T-helper 1 cell (primary cell): ENCODE measurements at places on chromosomes 16 and 17.
A peak's percentile ranks its signal among the peaks of the same experiment; 100 is the strongest.

DNA sequence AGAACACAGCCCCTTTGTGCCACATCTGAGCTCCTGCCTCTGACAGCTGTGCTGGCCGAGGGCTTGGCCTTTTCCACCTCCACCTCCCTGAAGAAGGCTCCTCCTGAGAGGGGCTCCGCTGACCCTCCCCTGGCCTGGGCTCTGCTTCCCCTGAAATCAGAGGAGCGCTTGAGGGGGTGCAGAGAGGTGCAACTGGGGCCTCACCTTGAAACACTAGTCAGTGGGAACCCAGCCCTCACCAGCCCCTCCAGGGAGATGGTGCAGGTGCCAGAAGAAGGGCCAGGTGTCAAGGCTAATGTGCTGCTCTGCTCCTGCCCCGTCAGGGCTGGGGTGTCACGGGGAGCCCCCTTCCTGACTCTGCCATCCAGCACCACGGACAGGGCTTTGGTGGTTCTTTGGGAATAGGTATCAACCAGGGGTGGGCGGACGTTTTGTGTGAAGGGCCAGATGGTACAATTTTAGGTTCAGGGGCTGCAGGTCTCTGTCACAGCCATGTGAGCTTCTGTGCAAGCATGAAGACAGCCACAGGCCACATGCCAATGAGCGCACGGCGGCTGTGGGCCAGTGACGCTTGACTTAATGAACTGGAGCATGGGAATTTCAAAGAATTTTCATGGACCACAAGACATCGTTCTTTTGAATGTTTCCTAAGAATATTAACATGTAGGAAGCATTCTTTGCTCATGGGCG, 2.1 kb upstream of the ZG16B start:
- no peak for DNase-seq

DNA sequence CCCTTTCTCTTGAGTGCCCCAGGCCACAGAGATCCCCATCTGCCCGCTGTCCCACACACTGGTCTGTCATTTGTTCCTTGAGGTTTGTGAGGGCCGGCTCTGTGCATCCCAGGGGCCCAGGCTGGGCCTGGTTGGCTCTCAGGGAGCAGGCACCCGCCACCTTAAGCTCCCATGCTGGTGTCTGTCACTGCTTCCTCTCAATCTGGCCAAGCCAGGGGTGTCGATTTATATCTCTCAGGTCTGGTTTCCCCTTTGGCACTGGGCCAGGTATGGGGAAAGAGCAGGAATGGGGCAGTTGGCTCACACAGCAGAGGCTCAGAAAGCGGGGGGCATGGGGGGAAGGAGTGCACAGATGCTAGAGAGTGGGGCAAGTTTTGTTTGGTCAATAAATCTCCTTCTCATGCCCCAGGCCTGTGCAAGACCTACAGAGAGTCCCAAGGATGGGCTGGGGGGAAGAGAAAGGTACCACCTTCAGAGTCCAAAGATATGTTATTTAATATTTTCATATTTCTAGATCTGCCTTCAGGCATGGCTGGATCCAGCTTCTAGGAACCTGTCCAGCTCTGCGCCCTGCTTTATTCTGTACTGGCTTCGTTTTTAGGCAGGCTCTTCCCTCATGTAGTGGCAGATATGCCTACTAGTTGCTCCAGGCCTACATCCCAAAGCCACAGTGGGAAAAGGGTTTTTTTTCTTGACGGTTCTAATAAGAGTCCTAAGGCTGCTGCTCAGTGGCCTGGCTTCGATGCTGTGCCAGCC, 34.3 kb downstream of the IL4R start:
- DNase-seq: no peak

GRCh38 chr17:4310354-4311060, 46.7 kb upstream of the ANKFY1 start:
- no peak for DNase-seq

DNA sequence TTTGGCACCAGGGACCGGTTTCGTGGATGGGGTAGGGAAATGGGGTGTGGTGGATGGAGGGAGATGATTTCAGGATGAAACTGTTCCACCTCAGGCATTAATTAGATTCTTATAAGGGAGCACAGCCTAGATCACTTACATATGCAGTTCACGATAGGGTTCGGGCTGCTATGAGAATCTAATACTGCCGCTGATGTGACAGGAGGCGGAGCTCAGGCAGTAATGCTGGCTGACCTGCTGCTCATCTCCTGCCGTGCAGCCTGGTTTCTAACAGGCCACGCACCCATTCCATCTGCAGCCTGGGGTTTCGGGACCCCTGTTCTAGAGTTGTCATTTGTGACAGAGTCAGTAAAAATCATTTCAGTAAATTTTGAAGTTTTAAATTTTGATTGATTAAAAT, 99.7 kb downstream of the CHD9 start:
- no peak for DNase-seq

DNA sequence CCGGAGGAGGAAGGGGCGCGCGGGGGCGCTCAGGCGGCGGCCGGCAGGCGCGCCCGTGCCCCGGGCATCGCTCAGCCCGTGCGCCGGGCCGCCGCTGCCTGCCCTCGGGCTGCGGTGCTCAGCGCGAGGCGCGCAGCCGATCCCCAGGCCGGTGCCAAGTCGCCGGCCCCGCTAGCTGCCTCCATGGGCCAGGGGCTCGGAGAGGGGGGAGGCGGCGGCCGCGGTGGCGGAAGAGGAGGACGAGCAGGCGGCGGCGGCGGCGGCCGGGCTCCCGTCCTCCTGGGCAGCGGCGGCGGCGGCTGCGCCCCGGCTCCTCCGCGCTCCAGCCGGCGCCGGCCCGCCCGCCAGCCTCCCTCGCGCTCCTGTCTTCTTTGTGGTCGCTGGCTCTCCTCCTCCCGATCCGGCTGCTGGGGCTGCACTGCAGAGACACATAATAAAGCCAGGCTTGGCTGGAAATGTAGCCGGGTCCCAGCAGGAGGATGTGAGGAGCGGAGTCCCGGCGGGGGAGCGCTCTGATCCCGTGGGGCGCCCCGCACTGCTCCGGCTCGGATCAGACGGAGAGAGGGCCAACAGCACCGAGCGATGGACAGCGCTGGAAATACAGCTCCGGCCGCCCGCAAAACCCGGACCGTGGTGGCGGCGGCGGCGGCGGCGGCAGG, 889 bp upstream of the ZNF423 start:
- peak; percentile 18 for DNase-seq

- no peak for DNase-seq
These were observed 32.7 kb downstream of the EMP2 start for GRCh38 chr16:10547708-10548107.
